ENCODE measurements at places on chromosomes 16 and 17. TPM values are rescaled to one million over a fixed set of nuclear protein-coding genes. Genes with fewer than 3 reads are reported as not detected.

Gene C16orf46
- 1.4 TPM for total RNA-seq

Gene NEUROD2
- total RNA-seq = 70.3 TPM

GRCh38 chr17:38450557-38451029 is 22.3 kb downstream of the ARHGAP23 start:
- DNase-seq = no peak

GRCh38 chr17:78683408-78683961 is 98.6 kb downstream of the CYTH1 start:
- DNase-seq = no peak

Gene ETV4
- total RNA-seq = 1.4 TPM

GRCh38 chr17:15260376-15261257 is 4.5 kb downstream of the PMP22 start:
- DNase-seq = peak; percentile 72

- DNase-seq = no peak
These were observed 2.1 kb upstream of the IGSF6 start for GRCh38 chr16:21654466-21654865.

- DNase-seq = no peak
These were observed 39.2 kb downstream of the NDE1 start for GRCh38 chr16:15689290-15689689.

All from occipital lobe (tissue), 3 donors.